ENCODE measurements at places on chromosomes 4 and X. TPM values are rescaled to one million over a fixed set of nuclear protein-coding genes. Genes with fewer than 3 reads are reported as not detected.

The GSPT2 gene
- 9.6 TPM for total RNA-seq

The GAGE12E gene
- not detected for total RNA-seq

The WDFY3 gene
- 80.1 TPM for total RNA-seq

The MRFAP1 gene
- 247 TPM for total RNA-seq

The SCFD2 gene
- 10.7 TPM for total RNA-seq

The HSD17B13 gene
- total RNA-seq, result not detected

The PABPC1L2A gene
- not detected for total RNA-seq

The DGAT2L6 gene
- not detected for total RNA-seq

The POU4F2 gene
- total RNA-seq, result not detected

GRCh38 chr4:124828382-124828781 lies 115.8 kb upstream of the ANKRD50 start:
- no peak for DNase-seq
- peaks cover 7% of the 10 kb centered on the region for H3K36me3 ChIP-seq
- no peak overlapping the region for H3K27ac ChIP-seq
- H3K27me3 ChIP-seq, result no peaks in the 10 kb centered on the region
- H3K4me3 ChIP-seq, result no peak overlapping the region

DNA sequence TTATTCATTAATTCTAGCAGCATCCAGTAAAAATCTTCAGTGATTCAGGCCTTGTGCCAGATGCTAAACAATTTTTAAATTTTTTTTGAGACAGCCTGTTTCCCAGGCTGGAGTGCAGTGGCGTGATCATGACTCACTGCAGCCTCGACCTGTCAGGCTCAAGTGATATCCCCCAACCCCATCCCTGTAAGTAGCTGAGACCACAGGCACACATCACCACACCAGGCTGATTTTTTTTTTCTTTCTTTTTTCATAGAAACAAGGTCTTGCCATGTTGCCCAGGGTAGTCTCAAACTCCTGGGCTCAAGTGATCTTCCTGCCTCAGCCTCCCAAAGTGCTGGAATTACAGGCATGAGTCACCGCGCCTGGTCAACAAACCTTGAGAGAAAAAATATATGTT lies 705.5 kb downstream of the ARAP2 start:
- H3K27me3 ChIP-seq, result no peaks in the 10 kb centered on the region
- peaks cover 5% of the 10 kb centered on the region for H3K4me1 ChIP-seq
- no peaks in the 10 kb centered on the region for H3K36me3 ChIP-seq
- DNase-seq, result no peak
- no peak overlapping the region for H3K4me3 ChIP-seq
- no peak overlapping the region for H3K27ac ChIP-seq

GRCh38 chr4:145567516-145567915 lies 51.7 kb upstream of the MMAA start:
- H3K36me3 ChIP-seq, result peaks cover 22% of the 10 kb centered on the region
- peaks cover 11% of the 10 kb centered on the region for H3K4me1 ChIP-seq
- H3K4me3 ChIP-seq, result no peak overlapping the region
- H3K27ac ChIP-seq, result no peak overlapping the region
- peaks cover 6% of the 10 kb centered on the region for H3K27me3 ChIP-seq
- DNase-seq, result no peak

GRCh38 chr4:40672528-40673522 lies 43.2 kb upstream of the RBM47 start:
- H3K27ac ChIP-seq, result peak overlapping the region; percentile 37
- peaks cover 12% of the 10 kb centered on the region for H3K4me1 ChIP-seq
- no peak for DNase-seq
- H3K36me3 ChIP-seq, result no peaks in the 10 kb centered on the region
- no peak overlapping the region for H3K4me3 ChIP-seq

- no peak for DNase-seq
- no peaks in the 10 kb centered on the region for H3K36me3 ChIP-seq
- H3K27me3 ChIP-seq, result peaks cover 6% of the 10 kb centered on the region
- no peak overlapping the region for H3K27ac ChIP-seq
- H3K4me1 ChIP-seq, result no peaks in the 10 kb centered on the region
- no peak overlapping the region for H3K4me3 ChIP-seq
Measured at GRCh38 chrX:55702671-55703070, 14.9 kb upstream of the RRAGB start.

DNA sequence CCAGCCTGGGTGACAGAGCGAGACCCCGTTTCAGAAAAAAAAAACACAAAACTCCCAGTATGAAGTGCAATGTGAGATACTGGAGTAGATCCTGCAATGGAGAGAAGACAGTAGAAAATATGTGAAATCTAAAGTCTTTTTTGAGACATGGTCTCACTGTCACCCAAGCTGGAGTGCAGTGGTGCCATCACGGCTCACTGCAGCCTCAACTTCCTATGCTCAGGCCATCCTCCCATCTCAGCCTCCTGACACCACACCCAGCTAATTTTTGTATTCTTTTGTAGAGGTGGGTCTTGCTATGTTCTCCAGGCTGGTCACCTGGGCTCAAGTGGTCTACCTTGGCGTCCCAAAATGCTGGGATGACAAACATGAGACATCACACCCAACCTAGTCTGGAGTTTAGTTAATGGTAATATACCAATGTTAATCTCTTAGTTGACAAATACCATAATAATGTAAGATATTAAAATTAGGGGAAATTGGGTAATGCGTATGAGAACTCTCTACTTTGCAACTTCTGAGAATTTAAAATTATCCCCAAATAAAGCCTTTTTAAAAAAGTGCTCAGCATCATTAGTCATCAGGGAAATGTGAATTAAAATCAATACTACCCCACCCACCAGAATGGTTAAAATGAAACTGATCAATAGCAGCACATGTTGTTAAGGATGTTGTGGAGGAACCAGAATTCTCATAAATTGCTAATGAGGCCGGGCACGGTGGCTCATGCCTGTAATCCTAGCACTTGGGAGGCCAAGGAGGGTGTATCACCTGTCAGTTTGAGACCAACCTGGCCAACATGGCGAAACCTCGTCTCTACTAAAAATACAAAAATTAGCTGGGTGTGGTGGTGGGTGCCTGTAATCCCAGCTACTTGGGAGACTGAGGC lies 15.0 kb downstream of the RBMX start:
- DNase-seq, result no peak
- no peaks in the 10 kb centered on the region for H3K27me3 ChIP-seq
- H3K27ac ChIP-seq, result no peak overlapping the region
- H3K4me1 ChIP-seq, result no peaks in the 10 kb centered on the region

DNA sequence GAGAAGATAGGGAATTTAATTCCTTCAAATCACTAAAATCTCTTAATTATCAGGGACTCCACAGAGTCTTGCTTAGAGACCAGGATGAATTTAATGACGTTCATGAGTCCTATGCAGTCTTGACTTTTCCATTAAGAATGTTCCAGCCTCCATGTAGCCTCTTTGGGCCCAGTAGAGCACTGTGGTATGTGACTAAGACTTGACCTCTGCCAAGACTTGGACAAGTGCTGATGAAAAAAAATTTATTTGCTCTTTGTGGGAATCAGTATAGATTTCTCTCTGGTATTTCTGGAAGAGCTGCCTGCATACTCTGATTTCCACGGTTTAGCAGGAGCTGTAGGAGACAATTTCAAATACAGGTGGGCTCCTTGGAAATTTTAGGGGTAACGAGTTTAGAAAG lies 40.6 kb downstream of the CHRDL1 start:
- no peak overlapping the region for H3K4me3 ChIP-seq
- H3K36me3 ChIP-seq, result no peaks in the 10 kb centered on the region
- no peaks in the 10 kb centered on the region for H3K4me1 ChIP-seq
- H3K27me3 ChIP-seq, result peaks cover 4% of the 10 kb centered on the region

- H3K36me3 ChIP-seq, result peaks cover 19% of the 10 kb centered on the region
- DNase-seq, result no peak
- H3K27me3 ChIP-seq, result no peaks in the 10 kb centered on the region
Measured at GRCh38 chr4:128076464-128076863, 15.4 kb downstream of the LARP1B start.

DNA sequence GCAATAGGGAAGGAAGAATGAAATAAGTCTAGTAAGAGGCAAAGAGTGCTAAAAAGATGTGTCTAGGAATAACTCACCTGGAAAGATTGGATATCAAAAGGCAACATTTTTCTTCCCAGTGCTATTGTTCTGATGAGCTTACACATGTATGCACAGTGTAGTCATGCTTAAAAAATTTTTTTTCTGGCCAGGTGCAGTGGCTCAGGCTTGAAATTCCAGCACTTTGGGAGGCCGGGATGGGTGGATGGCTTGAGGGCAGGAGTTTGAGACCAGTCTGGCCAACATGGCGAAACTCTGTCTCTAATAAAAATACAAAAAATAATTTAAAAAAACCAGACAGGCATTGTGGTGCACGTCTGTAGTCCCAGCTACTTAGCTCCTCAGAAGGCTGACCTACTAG lies 795.8 kb upstream of the IGFBP7 start:
- no peak overlapping the region for H3K4me3 ChIP-seq
- no peaks in the 10 kb centered on the region for H3K4me1 ChIP-seq
- H3K27me3 ChIP-seq, result peaks cover 9% of the 10 kb centered on the region
- no peak overlapping the region for H3K27ac ChIP-seq

DNA sequence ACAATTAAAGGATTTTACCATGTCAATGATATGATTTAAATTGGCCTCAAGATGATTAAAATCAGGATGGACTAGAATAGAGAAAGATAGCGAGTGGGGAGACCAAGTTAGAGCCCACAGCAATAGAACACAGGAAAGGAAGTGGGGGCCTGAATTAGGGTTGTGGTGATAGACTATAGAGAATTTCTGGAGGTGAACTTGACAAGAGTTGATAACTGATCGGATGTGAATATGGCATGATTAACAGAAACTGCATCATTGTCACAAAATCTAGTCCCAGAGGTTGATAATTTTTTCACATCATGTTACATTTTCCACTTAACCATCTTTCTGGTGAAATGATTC lies 26.3 kb upstream of the TRPC3 start:
- H3K27me3 ChIP-seq, result peaks cover 30% of the 10 kb centered on the region
- H3K4me3 ChIP-seq, result no peak overlapping the region
- no peaks in the 10 kb centered on the region for H3K4me1 ChIP-seq
- no peak overlapping the region for H3K27ac ChIP-seq

- H3K27ac ChIP-seq, result no peak overlapping the region
- no peaks in the 10 kb centered on the region for H3K4me1 ChIP-seq
- no peak for DNase-seq
- H3K4me3 ChIP-seq, result no peak overlapping the region
- H3K27me3 ChIP-seq, result no peaks in the 10 kb centered on the region
- no peaks in the 10 kb centered on the region for H3K36me3 ChIP-seq
Measured at GRCh38 chrX:44742480-44743155, 101.2 kb upstream of the DUSP21 start.

GRCh38 chrX:54808109-54808604 lies 612 bp downstream of the MAGED2 start:
- H3K4me3 ChIP-seq, result peak overlapping the region; percentile 98
- no peaks in the 10 kb centered on the region for H3K27me3 ChIP-seq
- DNase-seq, result no peak
- peaks cover 23% of the 10 kb centered on the region for H3K36me3 ChIP-seq

- no peaks in the 10 kb centered on the region for H3K36me3 ChIP-seq
- no peaks in the 10 kb centered on the region for H3K27me3 ChIP-seq
- no peak overlapping the region for H3K4me3 ChIP-seq
- H3K27ac ChIP-seq, result no peak overlapping the region
- DNase-seq, result no peak
- peaks cover 9% of the 10 kb centered on the region for H3K4me1 ChIP-seq
Measured at GRCh38 chr4:77146186-77147078, 10.6 kb upstream of the CCNG2 start.

GRCh38 chr4:36322921-36323354 lies 41.5 kb downstream of the DTHD1 start:
- peaks cover 17% of the 10 kb centered on the region for H3K4me1 ChIP-seq
- H3K4me3 ChIP-seq, result no peak overlapping the region
- no peak overlapping the region for H3K27ac ChIP-seq
- no peaks in the 10 kb centered on the region for H3K27me3 ChIP-seq

DNA sequence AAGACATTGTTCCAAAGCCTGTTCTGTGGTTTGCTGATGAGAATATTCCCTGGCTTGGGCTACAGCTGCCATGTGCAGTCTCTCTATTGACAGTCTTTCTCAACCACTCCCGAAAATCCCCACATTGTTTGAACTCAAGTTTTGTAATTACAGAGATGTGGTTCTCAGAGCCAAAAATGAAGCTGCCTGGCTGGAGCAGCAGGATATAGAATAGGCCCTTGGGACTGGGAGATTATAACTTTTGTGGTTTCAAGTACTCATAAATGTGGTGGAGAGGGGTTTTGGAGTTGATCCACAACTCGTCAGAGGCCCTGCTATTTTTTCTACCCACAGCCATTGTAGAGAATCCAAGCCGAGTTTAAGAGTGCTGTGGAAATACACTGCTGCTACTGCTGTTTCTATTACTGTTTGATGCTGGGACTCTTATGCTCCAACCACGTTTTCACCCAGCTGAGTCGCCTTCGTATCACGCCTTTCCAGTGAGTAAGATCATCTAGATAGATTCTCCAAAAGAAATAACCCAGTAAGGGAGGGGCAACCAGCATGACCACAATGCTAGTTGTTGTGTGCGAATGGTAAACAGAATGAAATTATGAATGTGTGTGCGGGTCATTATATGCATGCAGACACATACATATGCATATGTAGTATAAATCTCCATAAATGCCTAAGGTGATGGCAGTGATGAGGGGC lies 57.1 kb upstream of the ATXN3L start:
- no peaks in the 10 kb centered on the region for H3K36me3 ChIP-seq
- no peak overlapping the region for H3K4me3 ChIP-seq
- no peaks in the 10 kb centered on the region for H3K27me3 ChIP-seq

DNA sequence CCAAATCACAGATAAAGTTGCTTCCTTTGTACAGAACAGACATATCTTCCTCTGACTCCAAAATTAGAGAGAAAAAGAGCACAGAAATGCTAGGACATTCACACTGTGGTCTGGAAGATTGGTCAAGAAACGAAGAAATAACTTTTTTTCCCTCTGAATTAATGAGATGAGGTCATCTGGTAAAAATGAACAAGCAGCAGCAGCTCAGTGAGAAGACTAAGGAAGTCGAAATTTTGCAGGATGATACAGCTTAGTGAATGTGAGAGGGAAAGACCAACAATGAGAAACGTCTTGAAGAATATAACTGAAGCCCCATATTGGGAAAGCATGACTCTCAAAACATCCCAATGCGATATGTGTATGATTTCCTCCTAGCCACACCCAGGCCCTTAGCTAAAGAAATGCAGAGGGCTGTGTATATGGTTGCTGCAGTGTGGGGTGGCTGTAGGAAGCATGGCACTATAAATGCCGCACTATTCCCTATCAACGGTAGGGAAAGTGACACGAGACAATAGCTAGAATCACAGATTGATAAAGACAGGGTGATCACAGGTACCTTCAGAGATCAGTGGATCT lies 208.6 kb downstream of the VEGFC start:
- H3K27ac ChIP-seq, result no peak overlapping the region
- peaks cover 4% of the 10 kb centered on the region for H3K4me1 ChIP-seq
- DNase-seq, result no peak
- H3K4me3 ChIP-seq, result no peak overlapping the region

GRCh38 chrX:139759637-139760036 lies 51.7 kb upstream of the MCF2 start:
- no peak for DNase-seq
- H3K4me1 ChIP-seq, result peaks cover 4% of the 10 kb centered on the region
- H3K27me3 ChIP-seq, result no peaks in the 10 kb centered on the region
- H3K36me3 ChIP-seq, result peaks cover 8% of the 10 kb centered on the region
- H3K4me3 ChIP-seq, result no peak overlapping the region

Measured in chondrocyte (in vitro differentiated cells).